ENCODE measurements at places on chromosomes 16 and 17.

DNA sequence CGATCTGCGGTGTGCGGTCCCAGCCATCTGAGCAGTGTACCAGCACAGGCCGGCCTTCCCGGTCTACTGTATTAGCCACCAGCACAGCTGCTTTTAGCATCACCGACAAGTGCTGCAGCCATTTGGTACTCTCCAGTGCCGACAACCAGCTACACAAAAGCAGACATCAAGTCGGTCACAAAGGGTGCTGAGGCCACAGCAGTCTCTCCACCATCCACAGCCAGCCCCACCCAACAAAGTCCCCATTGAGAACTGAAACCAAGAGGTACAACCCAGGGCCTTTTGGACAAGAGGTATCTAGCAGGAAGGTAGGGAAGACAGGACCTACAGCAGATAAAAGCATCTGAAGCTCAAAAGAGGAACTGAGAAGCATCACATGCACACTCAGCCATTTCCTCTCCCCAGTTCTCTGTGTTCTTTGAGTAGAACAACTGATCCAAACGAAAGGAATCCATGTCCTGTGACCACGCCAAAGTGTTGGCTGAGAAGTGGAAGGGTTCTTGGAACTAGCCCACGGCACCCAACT lies 9.5 kb downstream of the MTMR4 start:
- no peak for DNase-seq

GRCh38 chr17:16936536-16937310 lies 35.2 kb downstream of the TNFRSF13B start:
- no peak for DNase-seq

GRCh38 chr16:67773099-67773498 lies 33.3 kb downstream of the RANBP10 start:
- DNase-seq: no peak

GRCh38 chr17:65756760-65757159 lies 195.3 kb upstream of the AXIN2 start:
- no peak for DNase-seq

DNA sequence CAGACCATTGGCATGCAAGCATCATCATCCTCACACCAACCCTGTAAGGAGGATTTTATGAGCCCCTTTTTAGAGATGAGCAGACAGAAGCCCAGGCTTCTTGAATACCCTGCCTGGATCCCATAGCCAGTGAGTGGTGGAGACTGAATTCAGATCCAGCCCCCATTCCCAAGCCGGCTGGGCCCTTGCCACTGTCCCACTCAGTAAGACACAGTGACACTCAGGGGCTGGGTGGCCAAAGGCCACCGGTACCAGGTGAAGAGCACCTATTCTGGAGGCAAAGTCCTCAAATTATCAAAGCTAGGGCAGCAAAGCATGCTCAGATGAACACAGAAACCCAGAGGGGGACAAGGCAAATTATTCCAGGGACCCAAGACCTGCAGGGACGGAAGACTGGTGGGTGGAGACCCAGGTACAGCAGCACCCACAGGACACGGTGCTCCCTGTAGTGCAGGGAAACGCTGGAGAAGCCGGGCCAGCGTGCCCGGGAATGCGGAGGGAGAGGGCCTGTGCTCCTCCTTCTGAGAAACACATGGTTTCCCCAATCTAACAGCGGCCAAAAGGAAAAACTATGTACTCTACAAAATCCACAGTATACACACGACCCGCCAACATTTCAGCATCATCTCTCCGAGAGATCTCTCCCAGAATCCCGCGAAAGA lies 33.2 kb upstream of the CRHR1 start:
- no peak for DNase-seq

DNA sequence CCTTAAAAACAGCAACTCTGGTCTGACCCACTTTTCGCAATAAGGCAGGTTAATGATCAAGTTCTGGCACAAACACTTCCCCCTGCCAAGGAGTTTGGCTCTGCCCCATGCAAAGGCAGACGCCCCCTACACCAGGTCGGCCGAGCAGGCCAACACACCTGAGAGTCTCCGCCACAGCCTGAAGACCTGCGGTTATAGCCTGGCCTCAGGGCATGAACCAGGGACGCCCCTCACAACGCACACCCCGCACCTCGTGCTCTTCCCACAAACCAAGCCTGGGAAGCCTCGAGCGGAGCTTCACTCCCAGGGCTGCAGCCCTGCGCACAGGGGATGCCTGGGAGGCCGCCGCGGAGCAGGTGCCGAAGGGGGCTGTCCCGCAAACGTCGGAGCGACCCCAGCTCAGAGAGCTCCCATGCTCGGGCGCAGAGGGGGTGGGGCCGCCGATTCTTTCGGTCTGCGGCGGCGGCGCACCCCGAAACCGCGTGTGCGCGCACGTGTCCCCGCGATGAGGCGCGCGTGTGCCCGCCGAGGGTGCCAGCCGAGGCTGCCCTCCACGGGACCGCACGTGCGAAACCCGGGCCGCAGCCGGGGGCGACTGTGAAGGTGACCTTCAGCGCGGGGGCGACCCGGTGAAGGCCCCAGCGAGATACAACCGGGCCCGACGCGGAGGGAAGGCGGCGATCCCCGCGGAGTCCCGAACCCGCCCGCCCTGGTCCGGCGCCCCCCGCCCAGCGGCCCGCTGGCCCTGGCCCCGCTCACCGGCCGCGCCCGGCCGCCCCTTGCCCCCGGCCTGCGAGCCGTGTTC lies 559 bp downstream of the CLUH start:
- no peak for DNase-seq

GRCh38 chr17:73308017-73308823 lies 3.6 kb downstream of the CDC42EP4 start:
- no peak for DNase-seq

- DNase-seq: no peak
Measured at GRCh38 chr16:86405319-86405718, 105.0 kb upstream of the FOXF1 start.

DNA sequence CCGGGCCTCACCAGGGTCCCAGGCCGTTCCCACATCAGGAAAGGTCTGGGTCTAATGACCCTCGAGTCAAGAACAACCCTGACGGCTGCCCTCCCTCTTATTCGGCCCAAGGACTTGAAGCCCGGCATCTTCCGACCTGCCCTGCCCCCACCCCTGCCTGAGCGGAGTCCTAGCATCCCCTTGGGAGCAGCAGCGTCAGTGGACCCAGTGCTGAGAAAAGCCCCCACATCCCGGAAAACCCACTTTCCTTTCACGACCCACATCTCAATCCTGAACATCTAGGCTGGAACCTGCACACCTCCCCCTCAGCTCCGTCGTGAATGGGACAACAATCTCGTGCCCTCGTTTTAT lies 769 bp downstream of the TMEM88 start:
- DNase-seq: no peak

DNA sequence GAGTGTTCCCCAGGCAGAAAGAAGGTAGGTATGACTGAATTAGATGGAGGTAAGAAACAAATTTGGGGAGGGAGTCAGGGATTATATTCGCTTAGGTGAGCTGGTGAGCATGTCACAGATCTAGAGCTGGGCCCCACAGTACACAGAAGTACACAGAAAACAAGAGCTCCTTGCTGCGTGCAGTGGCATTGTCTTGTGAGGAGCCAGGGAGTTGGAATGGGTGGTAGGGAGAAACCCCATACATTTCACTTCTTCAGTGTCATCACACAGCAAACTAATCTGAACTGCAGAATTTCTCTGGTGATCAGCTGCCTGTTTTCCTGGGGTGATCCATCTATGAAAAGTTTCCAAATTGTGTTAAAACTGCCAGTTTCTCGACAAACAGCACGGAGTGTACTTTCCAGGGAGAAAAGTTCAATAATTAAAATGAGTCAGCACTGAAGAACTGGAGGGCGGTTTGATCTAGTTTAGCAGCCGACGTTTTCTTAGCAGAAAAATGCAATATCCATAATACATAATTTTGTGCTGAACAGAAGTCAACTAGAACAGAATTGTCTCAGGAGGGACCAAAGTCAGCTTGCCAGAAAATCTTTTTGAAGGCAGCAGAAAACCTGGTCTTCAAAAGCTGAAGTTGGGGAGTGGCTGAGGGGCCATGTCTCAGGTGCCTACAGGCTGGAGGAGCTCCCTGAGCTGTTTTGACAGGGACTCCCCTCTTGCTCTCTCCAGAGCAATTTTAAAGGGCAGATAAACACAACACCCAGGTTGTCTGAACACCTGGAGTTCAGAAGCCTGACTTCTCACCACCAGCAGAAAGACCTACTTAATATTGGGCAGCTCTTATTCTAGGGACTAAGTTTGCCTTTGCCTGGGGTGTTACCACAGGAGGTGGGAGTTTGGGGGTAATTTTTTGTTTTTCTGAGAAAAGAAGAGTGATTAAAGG lies 448.6 kb downstream of the CA10 start:
- DNase-seq: no peak

DNA sequence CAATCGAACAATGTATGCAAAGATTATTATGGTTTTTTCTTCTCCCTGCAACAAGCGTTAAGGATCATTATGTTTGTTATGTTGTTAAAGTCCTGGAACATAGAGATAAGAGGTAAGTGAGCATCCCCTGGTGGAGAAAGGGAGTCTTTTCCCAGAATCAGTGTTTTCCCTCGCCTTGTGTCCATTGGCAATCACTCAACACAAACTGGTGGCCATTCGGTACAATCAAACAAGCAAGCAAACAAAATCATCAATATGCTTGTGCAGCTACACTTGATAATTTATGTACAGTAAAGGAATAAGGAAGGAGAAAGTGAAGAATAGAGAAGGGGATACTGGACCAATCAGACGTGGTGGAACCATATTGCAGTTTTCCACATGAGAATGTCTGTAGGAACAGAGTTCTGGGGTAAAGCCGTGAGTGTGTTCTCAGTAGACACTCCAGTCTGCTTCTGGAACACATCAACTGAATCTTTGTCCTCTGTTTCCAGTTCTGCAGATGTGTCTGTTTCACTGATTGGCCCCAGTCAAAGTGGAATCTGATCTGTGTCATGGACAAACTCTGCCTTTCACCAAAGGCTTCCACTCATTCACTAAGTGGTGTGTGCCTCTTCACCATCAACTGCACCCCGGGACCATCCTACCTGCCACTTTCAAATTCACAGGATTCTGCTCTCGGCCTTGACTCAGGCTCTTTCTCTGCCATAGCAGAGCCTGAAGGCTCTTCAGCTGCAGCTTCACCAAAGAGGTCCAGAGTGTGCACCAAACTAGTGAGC lies 169.5 kb downstream of the AHSP start:
- no peak for DNase-seq

GRCh38 chr17:32873114-32873513 lies 3.8 kb downstream of the MYO1D start:
- DNase-seq: no peak

DNA sequence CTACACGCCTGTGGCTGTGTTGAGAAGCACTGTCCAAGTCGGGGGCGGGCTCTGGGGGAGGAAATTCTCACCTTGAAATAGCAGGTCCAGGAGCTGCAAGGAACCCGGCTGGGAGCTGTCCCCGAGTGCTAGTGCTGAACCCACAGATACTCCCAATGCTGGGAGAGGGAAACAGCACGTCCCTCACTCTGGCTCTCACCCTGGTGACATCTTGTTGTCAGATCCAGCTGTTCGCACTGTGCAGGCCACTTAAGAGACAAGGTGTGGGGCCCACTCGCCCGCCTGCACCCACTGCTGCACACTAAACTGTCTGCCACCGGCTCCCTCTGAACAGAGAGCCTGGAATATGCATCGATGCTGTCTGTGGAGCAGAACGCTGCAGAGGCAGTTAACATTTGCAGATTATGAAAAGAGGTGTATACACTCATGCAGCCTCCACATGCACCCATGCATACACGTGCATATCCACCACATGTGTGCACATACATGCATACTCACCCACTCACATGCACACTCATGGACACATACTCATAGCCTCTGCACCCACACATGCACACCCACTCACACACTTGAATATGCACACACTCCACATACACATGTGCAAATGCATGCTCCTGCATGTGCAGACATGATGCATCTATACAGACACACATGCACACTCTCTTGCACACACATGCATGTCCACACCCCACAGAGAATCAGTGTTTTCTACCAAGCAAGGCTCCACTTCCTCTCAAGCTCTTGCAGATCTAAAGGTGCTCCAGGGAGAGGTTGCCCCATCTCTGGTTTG lies 42.0 kb downstream of the MGAT5B start:
- DNase-seq: no peak

DNA sequence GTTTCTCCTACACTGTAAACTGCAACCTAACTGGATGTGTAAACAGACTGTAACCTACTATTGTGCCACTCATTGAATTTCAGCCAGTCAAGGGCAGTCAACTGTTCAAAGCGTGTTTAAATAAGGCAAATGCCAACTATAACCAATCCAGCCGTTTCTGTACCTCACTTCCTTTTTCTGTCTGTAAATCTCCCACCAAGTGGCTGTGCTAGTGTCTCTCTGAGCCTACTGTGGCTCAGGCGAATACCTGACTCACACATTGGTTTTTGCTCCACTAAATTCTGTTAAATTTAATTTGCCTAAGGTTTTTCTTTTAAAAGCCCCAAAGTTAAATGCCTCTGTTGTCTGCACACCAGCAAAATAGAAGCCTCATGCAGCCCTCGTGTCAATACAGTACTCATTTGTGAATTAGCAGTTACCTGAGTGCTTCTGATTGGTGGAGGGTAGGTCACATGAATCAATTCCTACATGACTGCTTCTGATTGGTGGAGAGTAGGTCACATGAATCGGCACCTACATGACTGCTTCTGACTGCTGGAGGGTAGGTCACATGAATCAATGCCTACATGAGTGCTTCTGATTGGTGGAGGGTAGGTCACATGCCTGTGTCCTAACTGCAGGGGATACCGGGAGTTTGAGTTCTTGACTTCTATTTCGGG lies 31.1 kb upstream of the CCR7 start:
- DNase-seq: no peak

- no peak for DNase-seq
Measured at GRCh38 chr16:12409700-12410099, 394.0 kb downstream of the CPPED1 start.

DNA sequence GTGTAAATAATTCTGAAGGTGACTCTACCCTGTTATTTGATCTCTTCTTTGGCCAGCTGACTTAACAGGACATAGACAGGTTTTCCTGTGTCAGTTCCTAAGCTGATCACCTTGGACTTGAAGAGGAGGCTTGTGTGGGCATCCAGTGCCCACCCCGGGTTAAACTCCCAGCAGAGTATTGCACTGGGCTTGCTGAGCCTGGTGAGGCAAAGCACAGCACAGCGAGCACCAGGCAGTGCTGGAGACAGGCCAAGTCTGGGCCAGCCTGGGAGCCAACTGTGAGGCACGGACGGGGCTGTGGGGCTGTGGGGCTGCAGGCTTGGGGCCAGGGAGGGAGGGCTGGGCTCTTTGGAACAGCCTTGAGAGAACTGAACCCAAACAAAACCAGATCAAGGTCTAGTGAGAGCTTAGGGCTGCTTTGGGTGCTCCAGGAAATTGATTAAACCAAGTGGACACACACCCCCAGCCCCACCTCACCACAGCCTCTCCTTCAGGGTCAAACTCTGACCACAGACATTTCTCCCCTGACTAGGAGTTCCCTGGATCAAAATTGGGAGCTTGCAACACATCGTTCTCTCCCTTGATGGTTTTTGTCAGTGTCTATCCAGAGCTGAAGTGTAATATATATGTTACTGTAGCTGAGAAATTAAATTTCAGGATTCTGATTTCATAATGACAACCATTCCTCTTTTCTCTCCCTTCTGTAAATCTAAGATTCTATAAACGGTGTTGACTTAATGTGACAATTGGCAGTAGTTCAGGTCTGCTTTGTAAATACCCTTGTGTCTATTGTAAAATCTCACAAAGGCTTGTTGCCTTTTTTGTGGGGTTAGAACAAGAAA lies 5.1 kb downstream of the STH start:
- DNase-seq: peak; percentile 81

Data from hippocampal formation (tissue), 2 donors.